ENCODE measurements at places on chromosomes 16 and 17.
A peak's percentile ranks its signal among the peaks of the same experiment; 100 is the strongest.

DNA sequence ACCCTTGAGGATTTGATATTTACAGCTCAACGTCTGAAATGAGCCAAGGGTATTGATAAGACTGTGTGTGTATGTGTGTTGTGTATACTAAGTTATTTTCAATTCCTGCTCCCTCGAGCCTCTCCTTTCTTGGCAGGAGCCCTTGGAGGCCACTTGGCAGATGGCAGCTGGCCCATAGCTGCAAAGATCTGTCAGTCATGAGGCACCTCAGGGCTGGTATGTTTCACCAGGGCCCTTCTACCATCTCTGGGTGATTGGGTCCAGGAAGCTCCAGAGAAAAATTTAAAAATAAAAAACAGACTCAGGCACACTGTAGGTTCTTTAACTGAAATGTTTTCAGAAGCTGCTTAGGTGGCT lies 355.7 kb downstream of the HAPSTR1 start:
- no peak for DNase-seq

GRCh38 chr17:42531455-42532354 lies 4.3 kb upstream of the NAGLU start:
- peak; percentile 69 for DNase-seq

- DNase-seq: no peak
Observed at GRCh38 chr17:2056206-2057174, 1.6 kb downstream of the HIC1 start.

GRCh38 chr17:76735586-76736348 lies 1.4 kb downstream of the SRSF2 start:
- peak; percentile 23 for DNase-seq
